Stimulated activated CD4-positive, alpha-beta T cell treated with anti-CD3 and anti-CD28 coated beads, Interleukin-15, amount 100 ng/mL, for 1 hour (primary cell): ENCODE measurements at places on chromosomes 6 and 20.

DNA sequence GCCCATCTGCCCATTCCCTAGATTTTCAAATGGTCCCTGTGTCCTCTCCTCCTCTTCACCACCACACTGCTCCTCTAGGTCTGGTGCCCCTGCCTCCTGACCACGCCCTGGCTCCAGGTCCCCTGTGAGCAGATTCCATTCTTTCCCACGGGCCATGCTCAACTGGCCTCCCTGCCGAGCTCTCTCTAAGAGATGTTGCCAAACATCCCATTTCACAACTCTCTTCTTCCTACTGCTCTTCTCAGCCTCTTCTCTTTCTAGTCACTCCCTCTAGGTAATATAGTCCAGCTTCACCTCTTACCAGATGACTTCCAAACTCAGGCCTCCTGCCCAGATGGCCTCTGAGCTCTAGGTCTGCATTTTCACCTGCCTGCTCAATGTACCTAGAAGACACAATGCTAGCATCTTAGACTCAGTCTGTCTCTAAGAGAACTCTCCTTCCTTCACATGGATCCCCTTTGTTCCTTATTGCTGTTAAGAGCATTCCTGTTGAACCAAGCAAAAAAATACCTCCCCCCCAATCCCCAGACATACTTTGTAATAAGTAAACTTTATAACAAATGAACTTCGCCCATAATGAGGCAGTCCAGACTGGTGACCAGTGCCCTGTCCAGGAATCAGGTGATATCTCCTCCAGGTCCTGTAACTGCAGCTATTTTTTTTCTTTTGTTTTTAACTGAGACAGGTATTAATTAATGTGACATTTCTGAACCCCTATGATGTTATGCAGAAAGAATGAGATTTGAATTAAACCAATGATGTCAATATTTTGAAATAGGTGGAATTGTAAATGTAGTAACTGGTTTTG lies 79.0 kb downstream of the LYRM4 start:
- no peak for DNase-seq

GRCh38 chr6:20876561-20876960 lies 342.3 kb downstream of the CDKAL1 start:
- no peak for DNase-seq

- no peak for DNase-seq
Measured at GRCh38 chr20:17881741-17882064, 86.9 kb downstream of the SNX5 start.

DNA sequence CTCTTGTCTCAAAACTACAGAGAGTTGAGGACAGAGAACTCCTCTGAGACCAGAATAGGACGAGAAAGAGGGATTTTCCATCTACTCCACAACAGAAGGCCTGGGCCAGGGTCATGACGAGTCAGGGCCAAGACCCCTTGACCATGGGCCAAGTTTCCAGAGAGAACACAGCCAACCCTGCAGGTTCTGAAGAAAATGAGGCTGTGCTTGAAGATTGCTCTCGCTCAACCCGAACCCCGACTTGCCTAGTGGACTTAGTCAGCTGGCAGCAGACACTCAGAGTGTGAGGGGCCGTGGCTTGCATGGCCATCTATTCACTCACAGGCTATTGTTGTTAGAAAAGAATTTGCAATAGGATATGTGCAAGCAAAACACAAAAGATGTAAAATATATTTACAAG lies 54.5 kb downstream of the TMEM242 start:
- no peak for DNase-seq
